ENCODE measurements at places on chromosomes 3 and 15. TPM values are rescaled to one million over a fixed set of nuclear protein-coding genes. Genes with fewer than 3 reads are reported as not detected.
A peak's percentile ranks its signal among the peaks of the same experiment; 100 is the strongest.

PPP1R14D gene
- total RNA-seq = not detected

DNA sequence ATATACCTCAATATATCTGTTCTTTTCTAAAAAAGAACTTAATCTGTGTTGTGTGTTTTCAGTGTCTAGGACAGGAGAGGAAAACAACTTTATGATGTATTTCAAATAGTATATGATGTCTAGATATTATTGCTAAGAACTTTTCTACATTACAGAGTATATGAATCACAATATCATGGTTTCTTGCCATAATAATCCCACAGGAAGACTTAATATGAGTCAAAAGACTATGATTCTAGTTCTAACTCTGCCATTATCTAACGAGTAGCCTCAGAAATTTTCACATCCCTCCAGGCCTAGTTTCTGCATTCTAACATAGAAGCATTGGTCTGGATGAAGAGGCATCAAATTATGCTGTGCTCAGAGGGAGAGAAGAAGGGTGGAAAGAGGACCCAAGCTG lies 107.7 kb upstream of the SPRED1 start:
- no peak for DNase-seq

LRRC31 gene
- not detected for total RNA-seq

EPHA6 gene
- total RNA-seq = 0.48 TPM

DNA sequence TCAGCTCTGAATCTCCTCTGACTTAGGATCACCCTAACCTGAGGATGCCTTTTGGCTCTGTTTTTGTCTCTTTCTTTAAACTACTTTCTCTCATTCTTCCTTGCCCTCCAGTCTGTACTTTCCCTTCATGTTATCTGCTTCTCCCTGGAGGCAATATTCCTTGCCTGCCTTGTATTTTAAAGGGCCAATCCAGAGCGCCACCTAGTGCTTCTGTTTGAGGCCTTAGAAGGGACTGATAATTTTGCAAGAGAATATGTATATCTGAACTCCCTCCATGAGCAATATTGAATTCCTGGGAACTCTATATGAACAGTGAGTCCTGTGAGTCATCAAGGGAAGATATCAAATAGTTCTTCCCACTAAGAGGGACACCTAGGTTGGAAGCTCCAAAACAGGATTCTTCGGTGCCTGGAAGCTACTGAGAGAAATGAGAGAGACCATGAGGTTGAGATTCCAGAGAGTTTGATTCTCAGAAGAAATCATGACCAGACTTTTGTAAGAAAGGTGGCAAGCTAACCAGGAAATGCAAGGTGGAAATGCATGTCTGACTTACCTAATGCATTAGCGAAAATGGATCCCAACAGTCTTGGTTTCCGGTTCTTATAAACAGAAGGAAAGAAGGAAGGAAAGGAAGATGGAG lies 203.8 kb upstream of the CD96 start:
- DNase-seq = peak; percentile 55

DNA sequence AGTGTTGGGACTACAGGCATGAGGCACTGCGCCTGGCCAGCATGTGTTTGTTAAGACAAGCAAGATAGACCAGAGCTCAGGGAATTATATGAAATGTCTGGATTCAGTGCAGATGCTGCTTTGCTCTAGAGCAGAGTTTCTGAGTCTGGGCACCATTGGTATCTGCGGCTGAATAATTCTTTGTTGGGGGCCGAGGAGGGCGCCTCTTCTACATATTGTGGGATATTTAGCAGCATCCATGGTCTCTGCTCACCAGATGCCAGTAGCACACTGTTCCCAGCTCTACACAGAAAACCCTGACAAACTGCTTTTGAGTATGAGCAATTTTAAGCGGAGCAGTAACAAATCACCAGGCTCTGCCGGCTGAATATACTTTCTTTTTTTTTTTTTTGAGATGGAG lies 3.6 kb upstream of the LDHAL6B start:
- no peak for DNase-seq

ANKUB1 gene
- total RNA-seq = not detected

RETNLB gene
- not detected for total RNA-seq

- DNase-seq = peak; percentile 47
Observed at GRCh38 chr15:63396152-63396928, 14.7 kb upstream of the CA12 start.

GRCh38 chr3:196186651-196187573 lies 24.3 kb downstream of the ZDHHC19 start:
- peak; percentile 87 for DNase-seq

GRCh38 chr3:104941785-104942184 lies 424.9 kb upstream of the ALCAM start:
- no peak for DNase-seq

DNA sequence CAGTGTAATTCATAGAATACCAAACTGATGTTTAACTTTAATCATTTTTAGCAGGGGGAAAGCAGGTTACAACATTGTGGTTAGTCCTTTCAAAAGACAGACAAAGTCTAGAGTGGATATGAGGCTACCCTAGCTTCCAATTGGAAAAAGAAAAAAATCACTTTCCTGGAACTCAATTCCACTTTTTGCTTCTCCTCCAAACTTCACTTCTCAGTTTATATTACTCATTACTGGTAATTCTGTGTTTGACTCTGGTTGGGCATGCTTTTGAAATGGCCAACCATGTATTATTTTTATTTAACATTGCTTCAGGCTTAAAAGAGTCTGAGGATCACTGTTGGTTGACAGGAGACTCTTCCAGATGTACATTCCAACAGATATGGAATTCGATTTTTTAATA lies 84.8 kb downstream of the RAP2B start:
- no peak for DNase-seq

DNA sequence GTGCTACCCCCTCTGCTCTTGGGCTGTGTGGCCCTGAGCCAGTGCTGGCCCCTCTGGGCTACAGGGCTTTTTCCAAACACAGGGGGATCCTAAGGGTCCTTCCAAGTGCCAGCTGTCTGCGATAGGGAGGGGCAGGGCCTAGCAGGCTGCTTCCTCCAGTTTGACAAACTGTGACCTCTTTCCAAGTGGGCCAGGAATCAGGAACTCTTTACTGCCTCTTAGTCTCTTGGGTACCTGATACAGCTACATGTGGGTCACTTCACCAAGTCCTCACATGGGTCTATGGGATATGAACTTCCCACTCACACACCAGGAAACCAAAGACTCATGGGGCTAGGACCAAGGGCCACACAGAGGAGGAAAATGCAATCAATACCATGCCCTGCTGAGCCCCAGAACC lies 25.4 kb downstream of the SEC61A1 start:
- DNase-seq = no peak

GRCh38 chr3:98026425-98027084 lies 8.6 kb downstream of the GABRR3 start:
- DNase-seq = no peak

DNA sequence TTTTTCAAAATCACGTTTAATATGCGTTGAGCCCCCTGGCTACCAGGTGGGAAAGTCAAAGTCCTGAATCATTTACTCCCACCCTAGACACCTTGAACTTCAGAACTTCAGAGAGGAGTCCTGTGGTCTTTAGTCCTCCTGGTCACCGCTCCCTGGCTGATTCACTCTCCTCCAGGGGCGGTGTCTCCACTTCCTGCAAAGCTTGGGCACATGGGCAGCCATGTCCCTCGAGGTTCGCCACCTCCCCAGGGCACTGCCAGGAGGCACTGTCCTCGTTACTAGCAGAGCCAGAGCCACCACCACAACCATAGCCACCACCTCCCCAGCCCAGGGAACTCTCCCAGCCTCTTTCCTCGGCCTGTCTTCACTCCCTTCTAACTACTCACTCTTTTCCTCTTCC lies 31.0 kb downstream of the LOXL1 start:
- no peak for DNase-seq

- DNase-seq = peak; percentile 54
Observed at GRCh38 chr3:193564012-193564411, 9.3 kb upstream of the ATP13A4 start.

- DNase-seq = no peak
Observed at GRCh38 chr3:52813810-52814209, 16.7 kb downstream of the ITIH4 start.

- no peak for DNase-seq
Observed at GRCh38 chr15:40918799-40919392, 10.2 kb upstream of the DLL4 start.

- no peak for DNase-seq
Observed at GRCh38 chr15:91922646-91923547, 69.4 kb downstream of the SLCO3A1 start.

DNA sequence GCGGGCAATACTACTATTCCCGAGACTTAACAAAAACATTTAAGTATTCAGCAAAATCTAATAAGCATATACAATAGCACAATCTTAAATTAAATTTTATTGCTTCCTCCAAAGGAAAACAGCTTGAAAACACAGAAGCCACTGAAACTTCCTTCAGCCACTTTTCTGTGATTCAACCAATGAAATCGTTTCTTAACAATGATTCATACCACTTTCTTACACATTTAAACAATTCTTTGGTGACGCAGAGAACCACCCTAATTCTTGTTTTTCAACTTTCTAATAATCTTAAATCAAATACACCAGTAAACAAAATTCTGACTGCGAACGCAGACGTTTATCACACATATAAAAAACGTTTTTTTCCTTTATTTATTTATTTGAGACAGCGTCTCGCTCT lies 4.1 kb downstream of the TJP1 start:
- DNase-seq = no peak

DNA sequence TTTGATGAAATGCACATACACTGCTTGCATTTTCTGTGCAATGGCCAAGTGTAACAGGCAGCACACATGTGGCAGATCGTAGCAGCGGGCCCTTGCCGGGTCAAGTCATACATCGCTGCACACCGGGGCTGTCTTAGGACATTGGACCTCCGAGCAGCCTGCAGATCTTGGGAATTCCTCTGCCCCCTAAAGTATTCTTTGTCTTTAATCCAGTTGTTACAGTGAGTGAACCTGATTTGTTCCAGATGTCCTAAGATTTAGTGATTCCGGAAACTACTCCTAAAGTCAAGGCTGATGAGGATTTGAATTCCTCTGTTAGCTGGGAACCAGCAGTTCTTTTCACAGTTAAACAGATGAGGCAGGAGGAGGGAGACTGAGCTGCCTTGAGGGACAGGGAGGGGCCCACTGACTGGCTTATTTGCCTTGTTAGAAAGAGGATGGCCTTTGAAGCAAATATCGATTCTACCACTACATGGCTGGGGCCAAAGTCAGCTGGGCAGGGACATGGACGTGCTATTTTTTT lies 190.7 kb upstream of the CTDSPL start:
- DNase-seq = no peak

DNA sequence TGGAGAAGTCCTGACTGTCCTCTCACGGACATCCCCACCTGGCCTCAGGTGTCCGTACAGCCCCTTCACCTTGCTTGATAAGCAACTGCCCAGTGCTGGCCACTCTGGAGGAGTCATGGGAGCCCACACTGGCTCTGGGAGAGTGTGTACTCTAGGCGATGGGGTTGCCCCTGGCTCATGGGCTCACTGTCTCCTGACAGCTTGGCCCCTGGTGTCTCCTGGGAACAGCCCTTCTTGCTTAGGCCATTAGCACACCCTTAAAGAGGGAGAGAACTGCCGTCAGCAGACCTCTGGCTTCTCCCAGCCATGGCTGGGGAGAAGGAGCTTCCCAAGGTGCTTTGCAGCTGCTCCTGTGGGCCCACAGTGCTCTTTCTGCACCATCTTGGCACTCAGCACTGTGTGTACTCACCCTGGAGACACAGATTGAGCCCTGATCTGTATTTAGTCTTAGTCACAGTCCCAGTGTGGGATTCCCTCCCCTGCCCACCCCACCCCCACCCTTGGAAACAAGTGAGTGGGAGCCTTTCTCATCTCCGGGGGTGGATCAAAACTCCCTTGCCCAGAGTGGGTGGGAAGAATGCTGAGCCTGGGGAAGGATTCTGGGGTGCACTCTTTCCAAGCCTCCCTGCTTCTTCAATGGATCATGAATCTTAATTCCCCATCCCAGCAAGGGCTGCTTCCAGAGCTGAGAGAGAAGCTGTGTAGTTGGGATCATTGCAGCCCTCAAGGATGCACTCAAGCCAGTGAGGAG lies 83.5 kb upstream of the ADPGK start:
- no peak for DNase-seq

GRCh38 chr3:150079029-150079739 lies 108.5 kb upstream of the PFN2 start:
- no peak for DNase-seq

DAZL gene
- total RNA-seq = 21.7 TPM

GRCh38 chr15:23629234-23629805 lies 18.3 kb downstream of the MAGEL2 start:
- DNase-seq = no peak

GRCh38 chr15:40904552-40905201 lies 10.4 kb downstream of the VPS18 start:
- no peak for DNase-seq

GRCh38 chr15:90870354-90871138 lies 2.2 kb downstream of the FURIN start:
- peak; percentile 52 for DNase-seq

GRCh38 chr3:39255503-39256325 lies 24.1 kb downstream of the CX3CR1 start:
- DNase-seq = no peak

GP9 gene
- not detected for total RNA-seq

Measured in H9 (cell line).